GM23248 (cell line): ENCODE measurements at places on chromosomes 3 and 15. TPM values are rescaled to one million over a fixed set of nuclear protein-coding genes. Genes with fewer than 3 reads are reported as not detected.

IGF2BP2 gene
- 62.5 and 64.2 TPM in 2 replicates for polyA plus RNA-seq

FAM81A gene
- 0.26 and 0.70 TPM in 2 replicates for polyA plus RNA-seq

LRRC49 gene
- polyA plus RNA-seq = 7.6 and 8.3 TPM in 2 replicates

ZNF148 gene
- 46.8 and 50.3 TPM in 2 replicates for polyA plus RNA-seq

- DNase-seq = no peak
Observed at GRCh38 chr3:52272831-52273230, 5.6 kb downstream of the WDR82 start.

GRCh38 chr3:25547943-25548674, 116.6 kb downstream of the TOP2B start:
- DNase-seq = peak; percentile 6

DNA sequence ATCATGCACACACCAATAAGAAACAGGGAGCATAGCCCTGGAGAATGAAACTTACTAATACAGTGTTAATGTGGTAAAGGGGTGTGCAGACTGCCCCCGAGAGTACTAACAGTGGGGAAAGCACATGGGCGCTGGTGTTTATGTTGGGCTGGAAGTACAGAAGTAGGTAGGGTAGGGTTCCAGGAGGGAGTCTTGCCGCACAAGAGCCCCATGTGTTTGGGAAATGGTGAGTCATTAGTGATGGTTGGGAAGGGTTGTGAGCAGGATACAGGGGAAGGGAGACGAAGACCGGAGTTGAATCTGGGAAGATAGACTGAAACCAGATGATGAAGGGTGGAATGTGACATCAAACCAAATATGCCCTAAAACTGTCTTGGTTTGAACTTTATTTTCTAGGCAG, 117.1 kb downstream of the THSD4 start:
- no peak for DNase-seq

GRCh38 chr3:37625690-37626360, 235.9 kb upstream of the CTDSPL start:
- DNase-seq = peak; percentile 3

DNA sequence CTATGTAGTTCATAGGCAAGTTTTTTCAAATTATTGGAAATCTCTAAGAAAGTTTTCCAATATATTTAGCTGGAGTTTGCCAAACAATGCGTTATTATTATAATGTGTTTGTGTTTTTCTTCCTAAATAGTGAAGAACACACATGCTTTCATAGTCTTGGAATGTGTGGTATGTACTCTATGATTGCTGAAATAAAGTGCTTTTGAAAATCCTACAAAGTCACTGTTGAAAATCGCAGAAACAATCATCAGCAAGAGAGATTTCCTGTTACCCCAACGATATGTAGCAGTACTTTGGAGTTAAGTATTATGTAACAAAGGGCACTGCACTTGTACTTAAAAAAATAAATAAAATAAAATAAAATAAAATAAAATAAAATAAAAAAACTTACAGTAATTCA, 796.2 kb downstream of the NAALADL2 start:
- DNase-seq = peak; percentile 14
